ENCODE measurements at places on chromosomes 6 and 20.
A peak's percentile ranks its signal among the peaks of the same experiment; 100 is the strongest.

GRCh38 chr20:49590163-49591017, 22.5 kb upstream of the PTGIS start:
- DNase-seq: no peak

GRCh38 chr6:43215066-43215465, 14.2 kb downstream of the DNPH1 start:
- DNase-seq: no peak

GRCh38 chr6:70901324-70901723, 55.5 kb downstream of the B3GAT2 start:
- DNase-seq: peak; percentile 43

DNA sequence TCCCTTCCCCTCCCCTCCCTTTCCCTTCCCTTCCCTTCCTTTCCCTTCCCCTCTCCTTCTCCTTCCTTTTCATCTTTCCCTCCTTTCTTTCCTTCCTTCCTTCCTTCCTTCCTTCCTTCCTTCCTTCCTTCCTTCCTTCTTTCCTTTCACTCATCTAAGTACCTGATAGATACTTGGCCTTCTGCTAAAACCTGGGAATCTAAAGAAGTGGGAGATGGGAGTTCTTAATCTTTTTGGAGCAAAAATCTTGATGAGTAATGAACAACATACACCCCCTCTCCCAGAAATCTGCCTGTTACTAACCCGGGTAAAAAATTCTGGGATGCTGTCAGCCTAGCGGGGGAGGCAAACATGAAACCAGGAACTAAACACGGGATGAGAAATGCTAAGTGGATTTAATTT, 100.7 kb downstream of the VEGFA start:
- no peak for DNase-seq

- DNase-seq: no peak
Measured at GRCh38 chr6:157673596-157673995, 149.4 kb upstream of the SNX9 start.

DNA sequence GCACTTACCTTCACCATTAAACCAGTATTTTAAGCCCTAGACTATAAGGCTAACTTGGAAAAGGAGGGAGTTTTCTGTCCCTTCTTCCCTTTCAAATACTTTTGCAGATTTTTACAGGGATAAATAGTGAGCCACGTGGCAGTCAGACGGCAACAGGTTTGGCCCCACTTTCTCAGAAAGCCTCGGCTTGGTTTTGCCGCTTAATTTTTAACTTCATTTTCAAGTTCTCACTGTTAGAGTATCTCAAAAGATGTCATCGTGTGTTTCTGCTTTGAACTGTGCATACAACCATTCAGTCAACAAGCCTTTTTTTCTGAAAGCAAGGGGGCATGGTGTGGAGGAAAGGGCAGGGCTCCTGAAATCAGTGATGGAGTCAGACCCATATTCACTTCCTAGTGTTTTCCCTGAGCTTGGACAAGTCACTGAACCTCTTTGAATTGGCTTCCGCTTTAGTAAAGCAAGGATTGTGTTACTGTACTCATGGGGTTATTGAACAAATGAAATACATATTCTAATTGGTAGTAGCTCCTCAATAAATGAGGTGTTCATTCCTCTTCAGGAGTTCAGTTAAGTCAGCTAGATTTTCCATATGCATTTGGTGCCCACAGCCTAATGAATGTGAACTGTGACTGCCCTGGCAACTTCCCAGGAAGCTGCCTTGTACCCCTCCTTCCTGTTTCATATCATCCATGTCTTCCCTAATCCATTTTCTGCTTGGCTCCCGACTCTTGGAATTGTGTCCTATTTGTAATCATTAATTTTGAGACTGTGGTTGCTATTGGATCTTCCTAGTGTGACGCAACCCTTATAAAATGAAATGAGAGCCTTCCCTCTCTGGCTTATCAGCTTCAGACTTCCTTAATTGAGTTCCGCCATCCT, at the start of gene SLC17A2:
TSS of gene SLC17A2 (minus strand) at position 160 of the 879 bp plus-strand sequence. CDS start 4,895 bp downstream, outside the sequence.
- no peak for DNase-seq

- no peak for DNase-seq
Measured at GRCh38 chr6:91043751-91044150, 456.9 kb upstream of the MAP3K7 start.

DNA sequence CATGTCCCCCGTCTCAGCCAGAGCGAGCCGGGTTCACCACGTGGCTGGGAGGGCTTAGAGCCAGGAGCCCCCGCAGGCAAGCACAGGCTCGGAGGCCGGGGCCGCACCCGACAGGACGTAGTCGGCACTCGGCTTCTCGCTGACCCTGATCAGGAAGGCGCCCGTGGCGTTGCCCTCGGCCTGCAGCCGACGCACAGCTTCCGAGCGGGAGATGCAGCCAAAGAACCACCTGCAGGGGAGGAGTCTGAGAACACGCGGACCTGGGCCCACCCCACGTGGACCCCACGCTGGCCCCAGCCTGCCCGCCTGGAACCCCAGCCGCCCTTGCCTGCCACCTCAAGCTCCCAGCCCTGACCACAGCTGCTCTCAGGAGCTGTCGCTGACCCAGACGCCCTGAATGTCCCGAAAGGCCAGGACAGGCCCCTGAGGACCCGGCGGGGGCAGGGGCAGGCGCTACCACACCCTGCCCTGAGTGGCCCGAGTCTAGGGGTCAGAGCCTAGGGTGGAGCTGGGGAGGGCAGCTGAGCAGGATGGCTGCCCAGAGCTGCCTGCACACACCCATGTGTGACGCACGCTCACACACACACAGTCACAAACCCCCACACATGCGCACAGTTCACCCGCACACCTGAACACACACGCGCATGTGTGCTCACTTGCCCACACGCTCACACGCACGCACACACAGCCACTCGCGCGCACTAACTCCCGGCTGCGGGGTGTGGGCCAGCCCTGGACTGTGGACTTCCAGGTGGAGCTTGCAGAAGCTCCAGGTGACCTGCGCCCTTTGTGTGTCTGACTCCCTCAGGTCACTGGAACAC, 2.1 kb downstream of the PTK6 start:
- DNase-seq: no peak

GRCh38 chr20:41135187-41135887, 2.0 kb upstream of the PLCG1 start:
- peak; percentile 89 for DNase-seq

- no peak for DNase-seq
Measured at GRCh38 chr6:35296931-35297600, 552 bp upstream of the DEF6 start.

GRCh38 chr6:43970068-43970912, 157.0 kb downstream of the MRPL14 start:
- no peak for DNase-seq

GRCh38 chr6:67870321-67870720, 764.8 kb upstream of the ADGRB3 start:
- no peak for DNase-seq

DNA sequence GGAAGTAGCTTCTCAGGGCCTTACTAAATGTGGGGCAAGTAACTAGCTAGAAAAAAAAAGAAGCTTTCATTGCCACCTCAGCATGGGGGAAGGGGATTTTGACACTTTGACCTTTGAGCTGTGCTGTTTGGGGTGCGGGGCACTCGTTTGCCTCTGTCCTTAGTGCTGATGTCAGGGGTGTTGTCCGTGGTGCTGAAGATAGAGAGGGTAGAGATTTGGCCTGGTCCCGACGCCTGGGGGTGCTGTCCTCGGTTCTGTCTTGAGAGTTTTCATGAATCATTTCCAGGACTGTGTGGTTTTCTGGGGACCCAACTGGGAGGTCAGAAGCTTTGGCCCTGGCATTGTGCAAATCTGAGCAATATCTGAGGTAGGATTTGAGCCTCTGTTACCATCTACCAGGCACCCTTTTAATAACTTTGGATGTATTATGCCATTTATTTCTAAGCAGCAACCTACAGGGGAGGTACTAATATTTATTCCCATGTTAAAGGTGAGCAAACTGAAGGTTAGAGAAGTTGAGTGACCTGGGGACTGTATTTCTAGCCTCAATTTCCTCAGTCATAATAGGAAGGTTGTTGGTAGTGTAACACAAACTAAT, 78.0 kb downstream of the DLGAP4 start:
- DNase-seq: peak; percentile 88

GRCh38 chr6:111527367-111527766, 44.3 kb upstream of the REV3L start:
- no peak for DNase-seq

DNA sequence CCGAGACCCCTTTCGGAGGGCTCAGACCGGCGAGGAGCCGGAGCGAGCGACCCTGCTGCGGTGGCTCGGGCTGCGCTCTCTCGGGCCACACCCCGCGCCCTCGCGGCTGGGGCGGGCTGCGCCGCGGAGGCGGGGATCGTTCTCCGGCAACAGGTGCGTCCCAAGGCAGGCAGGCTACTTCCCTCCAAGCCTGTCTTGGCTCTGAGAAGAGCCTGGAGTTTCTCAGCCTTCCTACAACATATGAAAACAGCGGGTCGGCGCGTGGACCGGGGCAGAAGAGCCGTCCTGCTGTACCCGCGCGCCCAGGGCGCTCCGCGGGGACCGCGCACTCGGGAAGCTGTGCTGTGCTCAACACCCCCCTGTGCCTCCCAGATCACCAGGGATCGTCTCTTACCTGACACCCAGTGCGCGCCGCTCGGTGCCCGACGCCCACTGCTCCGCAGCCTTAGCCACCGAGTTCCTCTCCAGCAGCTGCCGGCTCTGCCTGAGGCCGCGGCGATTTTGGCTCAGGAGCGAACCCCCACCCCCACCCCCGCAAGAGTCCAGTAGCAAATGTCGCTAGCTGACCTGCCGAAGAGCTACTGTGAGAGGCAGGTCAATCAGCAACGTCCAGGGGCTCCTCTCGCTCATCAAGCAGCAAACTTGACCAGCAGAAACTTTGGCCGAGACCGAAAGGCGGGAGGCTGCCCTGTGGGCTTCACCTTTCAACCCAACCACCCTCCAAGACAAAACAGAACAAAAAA, 3.7 kb upstream of the OLIG3 start:
- no peak for DNase-seq

DNA sequence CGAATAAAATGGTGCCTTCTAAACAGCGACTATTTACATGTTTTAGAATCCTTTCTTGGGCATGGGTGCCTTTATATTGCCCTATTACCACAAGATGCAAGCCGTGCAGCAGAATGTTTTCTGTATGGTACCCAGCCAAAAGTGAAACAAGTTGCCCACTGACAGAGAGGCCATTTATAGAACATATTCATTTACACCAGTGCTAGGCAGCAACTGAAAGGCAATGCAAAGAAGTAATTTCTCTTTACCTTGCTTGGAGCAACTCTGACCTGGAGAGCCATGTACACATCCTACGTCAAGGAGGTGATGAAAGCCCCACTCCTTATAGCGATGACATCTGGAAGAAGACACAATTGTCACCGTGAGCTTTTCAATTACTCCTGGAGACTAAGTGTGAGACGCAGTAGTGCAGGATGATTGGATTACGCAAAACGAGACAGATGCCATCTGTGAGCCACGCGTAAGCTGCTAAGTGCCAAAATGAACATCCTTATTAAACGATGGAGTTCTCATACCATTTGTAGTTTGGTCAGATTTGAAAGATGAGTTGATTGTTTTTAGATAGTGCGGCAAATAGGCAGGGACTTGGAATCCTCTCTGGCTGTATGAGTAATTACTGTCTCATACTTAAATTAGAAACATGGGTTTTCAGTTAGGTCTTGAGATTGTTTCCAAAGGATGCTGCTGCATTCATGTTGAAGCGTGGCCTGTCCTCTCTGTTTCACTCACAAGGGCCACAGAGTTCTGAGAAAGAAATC, at the start of gene TMEM244:
TSS of gene TMEM244 (minus strand) at position 408 of the 758 bp plus-strand sequence. CDS start at position 281, 127 bp downstream.
- no peak for DNase-seq

- no peak for DNase-seq
Measured at GRCh38 chr6:136526196-136526930, 23.9 kb downstream of the MAP7 start.

GRCh38 chr20:19249106-19249879, 36.9 kb downstream of the SLC24A3 start:
- peak; percentile 71 for DNase-seq

DNA sequence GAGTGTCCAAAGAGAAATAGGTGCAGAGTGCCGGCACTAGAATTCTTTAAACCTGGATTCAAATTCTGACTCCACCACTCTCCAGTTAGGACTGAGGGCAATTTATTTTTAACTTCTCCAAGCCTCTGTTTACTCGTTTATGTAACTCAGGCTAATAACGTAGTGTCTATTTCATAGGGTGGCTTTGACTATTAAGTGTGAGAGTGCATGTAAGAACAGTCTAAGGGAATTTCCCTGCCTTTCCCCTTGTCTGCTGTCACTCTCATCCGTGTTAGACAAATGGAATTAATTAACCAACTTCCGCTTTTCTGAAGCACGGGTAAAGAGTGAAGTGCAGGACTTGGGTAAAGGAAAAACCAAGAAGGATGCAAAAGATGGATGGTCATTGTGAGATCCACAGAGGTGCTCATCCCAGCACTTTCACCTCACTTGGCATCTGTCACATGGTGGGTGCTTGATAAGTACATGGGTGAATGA, 4.1 kb upstream of the ZKSCAN8 start:
- peak; percentile 85 for DNase-seq

- DNase-seq: no peak
Measured at GRCh38 chr6:45712786-45713185, 302.9 kb downstream of the CLIC5 start.

GRCh38 chr20:24631173-24631505, 161.7 kb downstream of the SYNDIG1 start:
- no peak for DNase-seq

GRCh38 chr20:32507998-32508774, 76.9 kb downstream of the NOL4L start:
- no peak for DNase-seq

DNA sequence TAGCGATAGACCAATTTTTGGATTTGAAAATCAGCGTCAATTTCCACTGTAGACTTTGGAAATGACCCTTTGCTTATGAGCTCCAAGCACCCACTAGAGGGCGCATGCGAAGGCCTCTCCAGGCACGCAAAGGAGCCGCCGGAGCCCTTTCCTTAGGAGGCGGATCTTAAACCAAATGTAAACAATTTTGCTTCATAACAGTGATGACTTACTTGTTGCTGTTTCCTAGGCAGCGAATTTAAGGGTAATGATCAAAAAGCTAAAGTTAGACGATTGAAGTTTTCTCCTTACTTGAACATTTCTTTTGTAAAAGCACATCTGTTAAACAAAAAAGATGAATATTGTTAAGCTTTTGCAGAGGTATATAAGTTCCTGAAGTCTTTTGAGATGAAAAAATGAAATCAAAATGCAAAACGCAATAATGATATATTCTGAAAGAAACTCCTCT, 29.2 kb upstream of the EXOC2 start:
- peak; percentile 86 for DNase-seq

GRCh38 chr6:47064274-47064673, 22.1 kb upstream of the ADGRF1 start:
- DNase-seq: no peak

DNA sequence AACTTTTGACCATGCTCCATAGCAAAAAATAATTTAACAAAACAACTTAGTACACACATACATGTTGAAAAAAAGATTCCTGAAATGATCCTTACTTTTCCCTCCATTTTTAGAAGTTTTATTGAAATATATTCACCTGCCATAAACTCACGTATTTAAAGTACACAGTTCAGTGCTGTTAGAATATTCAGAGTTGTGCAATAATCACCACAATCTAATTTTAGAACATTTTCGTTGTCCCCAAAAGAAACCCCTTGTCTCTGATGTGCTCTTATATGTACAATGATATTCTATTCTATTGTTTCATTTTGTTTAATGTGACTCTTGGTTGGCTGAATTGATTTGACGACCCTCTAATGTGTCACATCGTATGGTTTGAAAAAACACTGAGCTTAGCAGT, 15.9 kb downstream of the ROS1 start:
- DNase-seq: no peak

- DNase-seq: no peak
Measured at GRCh38 chr6:10685092-10685915, 9.1 kb downstream of the C6orf52 start.
